ENCODE measurements at places on chromosomes 5 and 9.
A peak's percentile ranks its signal among the peaks of the same experiment; 100 is the strongest.

DNA sequence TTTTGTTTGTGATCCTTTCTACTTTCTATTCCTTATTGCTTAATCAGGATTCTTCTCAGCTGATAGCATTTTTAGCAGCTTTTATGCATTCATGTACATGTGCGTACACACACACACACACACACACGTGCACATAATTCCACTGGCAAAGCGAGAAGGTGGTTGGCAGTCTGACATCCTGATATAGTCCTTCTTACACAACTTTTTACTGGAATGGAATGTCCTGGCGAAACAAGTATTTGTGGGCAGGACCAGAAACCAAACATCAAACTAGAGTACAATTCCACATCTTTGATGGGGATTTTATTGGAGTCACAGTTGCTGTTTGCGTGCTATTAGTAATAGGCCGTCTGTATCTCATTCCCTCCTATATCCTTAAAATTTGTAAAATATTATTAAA, 356.5 kb downstream of the CCDC171 start:
- no peak for DNase-seq

- no peak for DNase-seq
Observed at GRCh38 chr9:13269589-13270452, 9.7 kb downstream of the MPDZ start.

DNA sequence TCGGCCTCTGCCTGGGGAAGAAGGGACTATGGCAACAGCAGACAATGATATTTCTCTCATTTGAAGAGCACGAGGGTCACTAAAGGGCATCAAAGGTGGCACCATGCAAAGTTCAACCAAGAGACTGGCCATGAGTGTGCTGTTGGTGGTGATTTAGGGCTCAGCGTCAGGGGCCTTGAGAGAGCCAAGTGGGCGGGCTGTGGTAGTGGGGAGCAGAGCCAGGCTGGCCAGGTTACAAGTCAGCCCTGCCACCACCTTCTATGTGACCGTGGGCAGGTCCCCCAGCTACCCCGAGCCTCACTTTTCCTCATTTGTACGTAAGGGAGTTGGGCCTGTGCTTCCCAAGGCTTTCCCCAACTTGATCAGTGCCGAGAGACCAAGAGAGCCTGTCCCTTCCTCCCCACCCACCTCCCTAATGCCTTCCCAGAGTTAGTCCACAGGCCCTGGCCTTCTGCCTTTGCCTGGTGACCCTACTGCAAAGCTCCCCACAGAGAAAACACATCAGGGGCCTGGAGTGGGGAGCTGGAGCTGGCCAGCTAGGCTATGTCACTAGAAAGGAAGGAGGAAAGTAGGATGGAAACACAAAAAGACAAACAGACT, 104.3 kb downstream of the PDE6A start:
- no peak for DNase-seq

GRCh38 chr9:78574354-78575045, 277.6 kb downstream of the PSAT1 start:
- no peak for DNase-seq

- DNase-seq = peak; percentile 72
Observed at GRCh38 chr5:140569197-140569596, 4.6 kb downstream of the SLC35A4 start.

GRCh38 chr5:120539471-120539870, 75.4 kb downstream of the PRR16 start:
- no peak for DNase-seq

DNA sequence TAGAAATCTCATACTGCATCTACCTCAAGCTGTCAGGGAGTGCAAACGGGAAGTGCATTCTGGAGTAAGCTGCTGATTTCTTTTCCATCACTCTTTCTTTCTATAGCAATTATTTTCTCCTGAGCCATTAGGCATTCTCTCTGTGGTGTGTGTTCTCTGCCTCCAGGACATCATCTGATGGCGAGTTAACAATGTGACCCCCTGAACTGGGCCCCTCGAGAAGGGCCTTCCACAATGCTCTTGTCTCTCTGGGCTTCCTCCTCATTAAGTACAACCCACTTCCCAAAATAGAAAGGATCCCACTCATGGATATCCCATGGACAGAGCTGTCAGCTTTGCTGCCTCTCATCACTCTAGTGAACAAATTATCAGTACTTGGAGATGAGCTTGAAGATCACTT, 96.7 kb upstream of the PRRC1 start:
- no peak for DNase-seq

DNA sequence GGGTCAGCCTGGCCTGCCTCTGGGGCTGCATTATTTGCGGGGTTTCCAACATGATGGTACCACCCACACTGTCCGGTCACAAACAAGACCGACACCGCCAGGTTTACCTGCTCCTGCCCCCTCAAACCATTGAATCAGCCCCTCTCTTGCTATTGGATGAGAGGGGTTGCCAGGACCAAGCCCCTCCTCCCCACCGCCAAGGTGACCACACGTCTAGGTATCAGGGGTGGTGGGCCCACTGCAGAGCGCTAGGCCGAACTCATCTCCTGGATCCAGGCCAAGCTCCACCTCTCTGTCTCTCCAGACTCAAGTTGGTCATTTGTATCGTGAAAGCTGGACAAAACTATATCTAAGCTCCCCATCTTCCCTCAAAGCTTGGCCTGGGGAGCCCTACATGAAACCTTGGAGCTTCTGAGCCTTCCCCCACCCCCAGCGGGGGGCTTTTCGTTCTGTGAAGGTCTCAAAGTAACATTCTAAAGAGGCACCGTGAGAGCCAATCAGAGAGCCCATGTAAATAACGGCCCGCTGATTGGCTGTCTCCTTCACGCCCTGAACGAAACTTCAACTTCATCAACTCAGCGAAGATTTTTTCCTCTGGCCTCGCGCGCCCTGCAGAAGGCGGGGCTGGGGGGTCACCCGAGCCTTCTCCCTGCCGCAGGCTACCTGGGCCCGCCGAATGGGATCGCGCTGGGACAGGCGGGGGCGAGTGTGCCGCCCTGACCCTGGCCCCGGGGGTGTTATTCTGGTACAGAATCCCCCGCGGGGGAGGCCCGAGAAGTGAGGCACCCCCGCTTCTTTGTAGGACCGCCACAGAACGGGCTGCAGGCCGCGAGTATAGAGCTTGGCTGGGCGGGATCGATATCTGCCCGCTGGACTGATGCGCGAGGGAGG, 49.6 kb upstream of the PSD2 start:
- DNase-seq = peak; percentile 42

DNA sequence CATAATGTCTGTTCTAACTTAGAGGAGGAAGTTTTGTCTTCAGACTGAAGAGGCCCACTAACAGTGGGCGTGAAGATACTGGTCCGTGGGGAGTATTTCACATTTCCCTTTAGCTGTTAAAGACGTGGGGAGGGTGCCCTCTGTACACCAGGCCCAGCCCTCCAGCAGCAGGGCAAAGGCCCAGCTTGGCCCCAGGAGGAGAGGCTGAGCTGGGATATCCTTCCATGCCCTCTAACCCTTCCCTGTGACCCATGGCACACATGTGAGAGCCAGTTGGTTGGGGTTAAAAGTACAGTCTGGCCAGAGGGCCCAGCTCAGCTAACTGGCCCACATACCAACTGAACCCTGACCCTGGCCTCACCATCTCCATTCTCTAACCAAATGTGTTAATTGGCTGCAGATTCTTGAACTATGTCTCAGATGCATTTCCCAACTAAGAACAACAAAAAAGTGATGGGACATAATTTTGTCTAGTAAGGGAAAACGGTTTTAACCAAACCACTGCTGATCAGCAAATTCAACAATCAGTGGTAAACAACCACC, 74.4 kb downstream of the LHFPL2 start:
- peak; percentile 83 for DNase-seq

- DNase-seq = no peak
Observed at GRCh38 chr5:20231040-20231439, 243.0 kb upstream of the CDH18 start.

- peak; percentile 10 for DNase-seq
Observed at GRCh38 chr5:68287976-68288706, 72.6 kb downstream of the PIK3R1 start.

GRCh38 chr5:169583101-169583423, 511 bp upstream of the SPDL1 start:
- DNase-seq = no peak

GRCh38 chr9:116319480-116319879, 165.9 kb downstream of the PAPPA start:
- DNase-seq = no peak

DNA sequence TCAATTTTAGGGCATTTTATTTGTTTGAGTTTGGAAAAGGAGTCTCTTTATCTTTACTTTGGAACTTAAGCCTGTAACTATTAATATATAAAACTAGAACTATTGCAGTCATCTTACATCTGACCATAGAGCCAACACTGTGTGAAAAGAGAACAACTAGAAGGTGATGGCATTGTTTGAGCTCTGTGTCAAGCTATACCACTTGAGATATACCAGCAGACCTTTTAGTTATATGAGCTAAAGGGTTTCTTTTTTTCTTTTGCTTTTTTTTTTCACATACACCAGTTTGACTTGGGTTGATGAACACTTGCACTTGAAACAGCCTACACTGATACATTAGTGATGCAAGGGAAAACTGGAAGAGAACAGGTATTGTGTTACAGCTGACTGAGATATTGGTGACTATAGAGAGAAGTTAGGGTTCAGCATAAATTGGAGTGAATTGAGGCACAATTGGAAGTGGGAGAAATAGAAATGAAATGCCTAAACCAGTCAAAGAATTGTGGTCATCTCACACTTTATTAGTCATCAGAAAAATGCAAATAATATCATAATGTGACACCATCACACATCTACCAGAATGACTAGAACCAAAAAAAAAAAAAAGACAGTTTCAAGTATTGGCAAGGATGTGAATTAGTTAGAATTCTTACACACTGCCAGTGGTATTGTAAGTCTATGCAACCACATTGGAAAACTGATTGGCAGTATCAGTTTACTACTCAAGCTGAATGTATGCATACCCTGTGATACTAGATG, 60.9 kb downstream of the ADRB2 start:
- DNase-seq = no peak

DNA sequence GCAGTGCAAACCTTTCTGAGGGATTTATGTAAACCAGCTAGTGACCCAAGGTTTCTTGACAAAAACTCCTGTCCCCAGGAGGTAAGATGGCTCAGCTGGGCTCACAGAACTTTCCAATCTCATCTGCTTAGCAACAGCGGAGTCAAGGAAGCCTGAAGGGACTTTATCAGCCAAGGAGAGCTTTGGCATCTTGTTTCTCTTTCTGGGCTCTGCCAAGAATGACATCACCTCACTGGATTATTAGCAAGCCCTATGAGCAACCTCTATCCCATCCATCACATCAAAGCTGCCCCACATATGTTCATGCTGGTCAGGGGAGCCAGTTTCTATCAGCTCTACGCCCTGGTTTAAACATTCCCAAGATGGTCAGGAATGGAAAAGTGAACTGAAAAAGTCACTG, 461.3 kb downstream of the ENC1 start:
- DNase-seq = no peak

- no peak for DNase-seq
Observed at GRCh38 chr9:89742660-89743059, 137.8 kb downstream of the GADD45G start.

DNA sequence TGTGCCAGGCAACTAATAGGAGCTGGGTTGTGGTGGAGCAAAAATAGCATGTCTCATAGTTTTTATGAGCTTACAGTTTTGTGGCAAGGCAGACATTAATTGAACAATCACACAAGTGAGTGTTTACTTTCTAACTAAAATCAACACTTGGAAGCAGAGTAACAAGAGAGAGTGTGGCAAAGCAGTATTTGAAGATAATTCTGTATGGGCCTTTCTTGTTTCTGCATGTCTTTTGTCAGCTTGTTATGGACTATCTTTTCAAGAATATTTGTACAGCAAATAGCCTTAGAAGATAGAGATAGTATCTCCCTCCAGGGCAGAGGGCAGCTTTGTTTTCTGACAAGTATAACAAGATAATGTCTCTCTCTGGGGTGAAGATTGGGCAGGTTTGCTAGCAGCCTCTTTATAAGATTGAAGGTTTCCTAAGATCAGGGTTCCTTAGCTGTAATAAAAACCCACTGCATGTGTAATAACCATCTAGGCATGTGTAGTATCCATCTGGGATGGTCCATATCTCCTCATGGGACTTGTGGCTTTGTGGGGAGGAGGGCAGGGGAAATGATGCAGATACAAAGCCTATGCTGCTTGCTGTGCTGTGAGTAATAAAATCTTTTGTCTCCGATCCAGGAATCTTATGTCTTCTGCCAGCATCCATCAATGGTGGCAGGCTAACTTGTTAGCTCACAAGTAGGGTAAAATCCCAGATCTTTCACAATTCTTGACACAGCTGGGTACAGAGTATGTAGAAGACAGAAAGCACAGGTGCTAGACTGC, 479.9 kb downstream of the KDM4C start:
- no peak for DNase-seq

DNA sequence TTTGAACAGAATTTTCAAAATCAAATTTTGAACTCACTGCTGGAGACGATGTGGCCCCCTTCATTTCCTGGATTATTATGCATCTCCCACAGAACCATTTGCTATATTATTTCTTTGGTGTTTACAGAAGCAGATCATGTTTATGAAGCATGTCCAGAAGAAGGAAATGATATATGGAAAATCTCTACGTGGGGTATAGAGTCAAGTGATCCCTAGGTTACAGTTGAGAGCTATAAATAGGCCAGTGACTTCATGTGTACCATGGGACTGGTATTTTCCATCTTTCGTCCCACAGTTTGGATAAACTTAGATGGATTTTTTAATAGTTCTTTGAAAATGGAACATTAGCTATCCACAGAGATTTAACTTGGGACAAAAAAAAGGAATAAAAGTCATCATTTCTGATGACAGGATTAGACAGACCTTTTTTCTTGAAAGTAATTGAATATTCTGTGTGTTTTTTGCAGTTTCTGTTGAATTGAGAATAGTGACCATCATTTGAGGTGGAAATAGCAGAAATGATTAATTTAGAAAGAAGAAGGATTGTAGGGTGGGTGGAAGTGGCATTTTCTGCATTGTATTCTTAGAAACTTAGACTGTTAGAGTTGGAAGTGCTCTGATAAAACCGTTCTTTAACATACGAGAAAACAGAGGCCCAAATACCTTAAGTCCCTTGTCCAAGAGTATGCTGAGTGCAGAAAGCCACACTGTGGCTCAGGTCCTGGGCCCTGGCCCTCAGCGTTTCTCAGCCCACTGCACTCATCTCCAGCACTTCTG, 136.4 kb downstream of the PIP5K1B start:
- DNase-seq = peak; percentile 75

DNA sequence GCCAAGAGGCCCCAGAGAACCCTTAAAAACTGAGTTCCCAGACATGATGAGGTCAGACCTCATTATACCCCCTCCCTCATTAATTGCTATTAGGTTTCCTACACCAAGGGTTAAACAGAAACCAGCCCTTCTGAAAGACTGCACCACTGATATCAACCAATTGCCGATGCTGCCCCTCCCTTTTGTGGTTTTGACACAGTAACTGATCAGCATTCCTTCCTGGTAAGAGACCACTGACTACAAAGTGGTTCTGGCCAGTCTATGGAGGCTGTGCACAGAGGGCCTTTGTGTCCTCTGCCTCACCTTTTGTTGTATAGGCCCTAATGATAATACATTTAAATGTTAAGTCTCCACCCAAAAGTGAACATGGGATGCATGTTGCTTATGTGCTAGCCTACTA, 201.5 kb downstream of the FRMD3 start:
- no peak for DNase-seq

- DNase-seq = no peak
Observed at GRCh38 chr5:82635561-82636288, 357.6 kb upstream of the RPS23 start.
